ENCODE measurements at places on chromosomes 6 and 20.

GRCh38 chr6:52230685-52231084 lies 13.6 kb downstream of the IL17F start:
- no peak for DNase-seq

- DNase-seq: no peak
Observed at GRCh38 chr6:135195522-135195921, 14.4 kb downstream of the MYB start.

GRCh38 chr20:57439432-57439831 lies 48.2 kb downstream of the RBM38 start:
- DNase-seq: no peak

DNA sequence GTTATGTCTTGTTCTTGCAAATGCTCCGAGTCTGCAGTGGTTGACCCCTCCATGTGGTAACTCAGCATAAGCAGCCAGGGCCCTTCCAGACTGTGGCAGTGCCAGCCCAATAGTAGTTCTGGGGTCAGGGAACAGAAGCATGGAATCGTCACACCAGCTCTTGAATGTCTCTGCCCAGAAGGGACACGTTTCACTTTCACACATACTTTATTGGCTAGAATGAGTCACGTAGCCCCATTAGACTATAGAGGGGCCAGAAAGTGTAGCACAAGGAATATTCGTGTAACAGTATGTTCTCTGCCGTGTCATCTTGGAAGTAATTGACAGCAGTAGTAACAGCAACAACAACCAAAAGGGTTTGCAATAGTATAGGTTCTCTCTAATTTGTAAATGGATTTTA lies 254.7 kb downstream of the FARS2 start:
- DNase-seq: no peak

GRCh38 chr20:46056970-46057855 lies 28.2 kb downstream of the SLC12A5 start:
- DNase-seq: no peak

GRCh38 chr6:162615016-162615705 lies 112.4 kb downstream of the PRKN start:
- no peak for DNase-seq

DNA sequence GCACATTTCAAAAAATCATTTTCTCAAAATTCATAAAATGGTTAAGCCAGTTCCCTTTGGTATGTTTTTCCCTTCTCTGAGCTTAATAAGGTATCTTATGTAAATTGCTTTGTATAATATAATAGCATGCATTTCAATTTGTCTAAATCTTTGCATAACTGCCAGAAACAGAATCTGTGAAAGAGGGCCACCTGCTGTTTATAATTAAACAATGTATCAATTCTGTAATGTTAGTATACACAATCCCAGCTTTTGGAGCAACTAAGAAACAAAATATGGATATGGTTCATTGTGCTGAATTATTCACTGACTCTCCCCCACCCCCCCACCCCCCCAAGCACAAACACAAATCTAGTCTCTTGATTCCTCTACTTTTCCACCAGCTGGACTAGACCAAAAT lies 54.8 kb downstream of the GPX5 start:
- DNase-seq: no peak

GRCh38 chr20:46364670-46365486 lies 41.5 kb downstream of the ELMO2 start:
- no peak for DNase-seq

DNA sequence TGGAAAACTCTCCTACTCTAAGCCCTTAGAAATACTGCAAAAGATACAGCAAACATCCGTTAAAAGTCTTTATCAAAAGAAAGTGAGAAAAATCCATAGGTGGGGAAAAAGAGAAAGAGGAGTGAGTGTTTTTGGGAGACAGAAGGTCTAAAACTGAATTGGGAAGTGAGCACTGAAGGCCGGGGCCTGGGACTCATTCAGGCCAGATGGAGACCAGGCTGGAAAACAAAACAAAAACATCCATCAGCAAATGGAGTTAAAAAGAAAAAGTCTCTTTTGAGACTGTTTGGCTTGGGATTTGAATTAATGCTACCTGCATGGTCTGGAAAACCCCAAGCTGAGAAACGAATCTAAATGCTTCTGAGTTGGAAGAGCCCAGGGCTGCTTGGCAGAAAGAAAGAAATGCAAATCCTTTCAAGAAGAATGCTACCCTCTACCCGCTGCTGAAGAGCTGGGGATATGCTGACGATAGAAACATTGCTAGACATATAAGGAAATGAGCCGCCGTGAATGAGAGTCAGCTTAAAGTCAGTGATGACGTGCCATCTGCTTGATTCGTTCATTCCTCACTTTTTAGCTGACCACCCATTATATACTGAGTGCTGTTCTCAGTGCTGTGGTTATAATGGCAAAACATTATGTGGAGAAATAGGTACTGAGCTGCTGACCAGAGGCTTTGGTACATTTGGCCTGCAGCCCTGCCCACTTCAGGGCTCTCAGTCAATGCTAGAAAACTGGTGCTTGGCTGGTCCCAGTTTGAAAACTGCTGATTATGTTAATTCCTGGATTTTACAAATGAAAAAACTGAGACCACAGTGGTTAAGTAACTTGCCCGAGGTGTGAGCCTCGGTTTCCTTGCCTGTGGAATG lies 28.0 kb upstream of the TULP4 start:
- DNase-seq: no peak

DNA sequence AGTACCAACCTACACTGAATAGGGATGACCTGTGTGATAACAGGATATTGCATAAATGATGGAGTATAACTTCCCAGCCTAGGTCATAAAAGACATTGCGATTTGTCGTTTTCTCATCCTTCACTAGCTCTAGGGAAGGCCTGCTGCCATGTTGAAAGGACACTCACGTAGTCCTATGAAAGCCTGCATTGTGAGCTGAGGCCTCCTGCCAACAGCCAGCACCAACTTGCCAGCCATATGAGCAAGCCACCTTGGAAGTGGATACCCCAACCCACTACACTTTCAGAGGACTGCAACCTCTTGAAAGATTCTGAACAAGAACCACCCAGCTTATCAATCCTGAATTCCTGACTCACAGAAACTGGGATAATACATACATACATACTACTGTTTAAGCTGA lies 3.5 kb upstream of the PANK2 start:
- no peak for DNase-seq

- no peak for DNase-seq
Observed at GRCh38 chr6:116405138-116405537, 34.4 kb downstream of the DSE start.

- no peak for DNase-seq
Observed at GRCh38 chr20:58138395-58138794, 90.1 kb downstream of the ANKRD60 start.

DNA sequence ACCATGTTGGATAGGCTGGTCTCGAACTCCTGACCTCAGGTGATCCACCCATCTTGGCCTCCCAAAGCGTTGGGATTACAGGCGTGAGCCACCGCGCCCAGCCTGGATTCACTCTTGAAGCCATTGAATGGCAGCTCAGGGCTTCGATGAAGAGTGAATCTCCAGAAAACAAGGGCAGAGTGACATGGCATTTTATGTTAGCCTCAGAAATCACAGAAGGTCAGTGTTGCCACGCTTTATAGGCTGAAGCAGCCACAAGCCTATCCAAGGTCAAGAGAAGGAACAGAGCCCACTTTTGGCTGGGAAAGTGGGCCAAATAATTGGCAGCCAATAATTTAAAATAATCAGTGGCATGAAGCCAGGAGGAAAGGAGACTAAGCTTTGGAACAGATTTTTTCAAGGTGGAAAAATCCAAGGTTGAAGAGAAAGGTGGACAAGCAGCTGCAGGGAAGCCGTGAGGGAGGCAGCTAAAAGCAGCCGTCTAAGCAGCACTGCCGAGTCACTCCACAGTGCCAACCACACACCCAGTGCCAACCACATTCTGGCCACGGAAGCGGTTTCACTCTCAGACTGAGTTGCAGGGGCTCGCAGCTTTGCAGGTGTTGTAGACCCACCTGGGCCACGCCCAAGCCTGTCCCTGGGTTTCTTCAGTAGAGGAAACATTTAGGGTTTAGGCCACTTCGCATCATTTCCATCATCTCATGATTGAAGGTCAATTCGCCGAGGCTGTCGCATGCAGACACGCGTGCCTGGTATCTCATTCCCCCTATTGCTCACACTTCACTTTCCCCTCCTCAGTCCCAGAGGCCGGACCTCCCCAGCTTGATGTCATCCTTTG lies 17.4 kb upstream of the AVP start:
- no peak for DNase-seq

GRCh38 chr20:45041464-45042337 lies 59.2 kb downstream of the KCNS1 start:
- DNase-seq: peak; percentile 63

GRCh38 chr20:62603907-62604785 lies 38.2 kb upstream of the SLCO4A1 start:
- DNase-seq: no peak

- no peak for DNase-seq
Observed at GRCh38 chr6:2634139-2634964, 116.4 kb downstream of the MYLK4 start.

DNA sequence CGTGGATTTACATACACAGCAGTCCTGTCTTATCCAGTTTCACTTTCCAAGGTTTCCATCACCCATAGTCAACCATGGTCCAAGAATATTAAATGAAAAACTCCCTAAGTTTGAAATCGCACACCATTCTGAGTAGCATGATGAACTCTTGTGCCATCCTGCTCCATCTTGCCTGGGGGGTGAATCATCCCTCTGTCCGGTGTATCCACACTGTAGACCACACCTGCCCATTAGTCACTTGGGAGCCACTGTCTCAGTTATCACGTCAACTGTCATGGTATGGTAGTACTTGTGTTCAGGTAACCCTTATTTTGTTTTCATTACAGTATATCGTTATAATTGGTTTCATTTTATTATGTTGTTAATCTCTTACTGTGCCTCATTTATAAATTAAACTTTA lies 38.5 kb downstream of the PTGIS start:
- no peak for DNase-seq

DNA sequence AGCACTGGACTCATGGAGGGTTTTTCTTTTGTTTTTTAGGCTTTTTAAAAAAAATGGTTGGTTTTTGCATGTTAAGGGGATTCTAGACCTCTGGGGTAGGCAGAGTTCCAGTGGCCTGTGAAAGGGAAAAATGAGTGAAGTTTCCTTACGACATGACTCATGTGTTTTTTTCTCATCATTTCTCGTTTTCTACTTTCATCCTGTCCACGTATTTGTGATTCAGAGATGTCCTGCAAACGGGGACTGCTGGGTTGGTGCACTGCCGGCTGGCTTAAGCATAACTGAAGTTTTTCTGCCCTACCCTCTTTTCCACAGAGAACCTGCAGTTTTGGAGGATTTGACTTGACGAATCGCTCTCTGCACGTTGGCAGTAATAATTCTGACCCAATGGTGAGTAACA lies 182.3 kb downstream of the SASH1 start:
- no peak for DNase-seq

GRCh38 chr20:35732644-35732982 lies 9.4 kb downstream of the RBM39 start:
- no peak for DNase-seq

GRCh38 chr6:116015983-116016382 lies 44.7 kb downstream of the FRK start:
- DNase-seq: no peak

DNA sequence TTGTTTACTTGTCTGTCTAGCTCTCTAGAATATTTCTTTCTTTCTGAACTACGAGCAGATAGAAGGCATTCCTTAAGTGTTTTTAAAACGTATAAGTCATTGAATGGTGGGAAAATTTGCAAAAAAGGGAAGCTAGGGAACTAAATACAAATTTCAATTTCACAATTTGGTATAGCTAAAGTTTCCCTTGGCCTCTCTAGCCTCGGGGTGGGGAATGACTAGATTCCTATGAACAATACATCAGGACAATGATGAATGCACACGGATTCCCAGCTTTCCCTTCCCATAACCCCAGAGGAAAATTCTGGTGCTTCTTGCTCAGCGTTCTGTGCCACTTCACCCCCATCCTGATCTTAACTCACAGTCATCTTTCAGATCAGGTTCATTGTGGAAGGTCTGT lies 113.3 kb upstream of the ASF1A start:
- DNase-seq: no peak

GRCh38 chr6:118377711-118378414 lies 170.2 kb upstream of the PLN start:
- DNase-seq: no peak

DNA sequence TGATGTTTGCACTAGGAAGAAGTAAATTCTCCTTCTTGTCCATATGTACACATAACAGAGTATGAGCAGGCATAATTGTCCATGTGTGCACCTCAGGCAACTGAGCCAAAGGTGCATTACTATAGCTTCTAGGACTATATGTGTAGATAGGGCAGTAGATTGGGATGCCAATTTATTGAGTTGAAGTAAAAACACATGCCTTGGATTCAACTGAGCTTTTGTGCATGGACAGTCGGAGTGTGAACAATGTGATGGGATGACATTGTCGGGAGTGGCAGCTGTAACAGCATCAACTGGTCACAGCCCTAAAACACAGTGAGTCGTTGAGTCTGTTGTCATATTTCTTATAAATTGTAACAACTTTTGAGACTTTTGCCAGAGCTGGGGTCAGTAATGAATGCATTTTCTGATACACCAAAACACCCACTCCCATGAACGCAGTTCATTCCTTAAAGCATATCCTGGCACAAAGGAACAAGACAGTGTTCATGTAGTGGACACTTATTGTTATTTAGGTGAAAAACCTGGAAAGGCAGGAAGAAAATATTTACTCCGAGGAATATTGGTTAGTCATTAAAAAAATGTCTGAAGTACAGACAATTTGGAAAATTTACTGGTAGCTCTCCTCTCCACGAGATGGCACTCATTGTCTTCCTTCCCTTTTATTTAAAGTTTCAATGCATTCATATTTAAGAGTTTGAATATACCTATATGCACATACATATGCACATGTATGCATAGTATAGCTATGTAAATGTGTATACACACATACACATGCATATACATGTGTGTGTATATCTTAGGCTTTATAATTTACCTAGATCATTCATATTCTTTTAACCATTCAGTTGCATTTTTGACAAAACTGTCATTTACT lies 302.0 kb upstream of the STXBP5 start:
- no peak for DNase-seq

DNA sequence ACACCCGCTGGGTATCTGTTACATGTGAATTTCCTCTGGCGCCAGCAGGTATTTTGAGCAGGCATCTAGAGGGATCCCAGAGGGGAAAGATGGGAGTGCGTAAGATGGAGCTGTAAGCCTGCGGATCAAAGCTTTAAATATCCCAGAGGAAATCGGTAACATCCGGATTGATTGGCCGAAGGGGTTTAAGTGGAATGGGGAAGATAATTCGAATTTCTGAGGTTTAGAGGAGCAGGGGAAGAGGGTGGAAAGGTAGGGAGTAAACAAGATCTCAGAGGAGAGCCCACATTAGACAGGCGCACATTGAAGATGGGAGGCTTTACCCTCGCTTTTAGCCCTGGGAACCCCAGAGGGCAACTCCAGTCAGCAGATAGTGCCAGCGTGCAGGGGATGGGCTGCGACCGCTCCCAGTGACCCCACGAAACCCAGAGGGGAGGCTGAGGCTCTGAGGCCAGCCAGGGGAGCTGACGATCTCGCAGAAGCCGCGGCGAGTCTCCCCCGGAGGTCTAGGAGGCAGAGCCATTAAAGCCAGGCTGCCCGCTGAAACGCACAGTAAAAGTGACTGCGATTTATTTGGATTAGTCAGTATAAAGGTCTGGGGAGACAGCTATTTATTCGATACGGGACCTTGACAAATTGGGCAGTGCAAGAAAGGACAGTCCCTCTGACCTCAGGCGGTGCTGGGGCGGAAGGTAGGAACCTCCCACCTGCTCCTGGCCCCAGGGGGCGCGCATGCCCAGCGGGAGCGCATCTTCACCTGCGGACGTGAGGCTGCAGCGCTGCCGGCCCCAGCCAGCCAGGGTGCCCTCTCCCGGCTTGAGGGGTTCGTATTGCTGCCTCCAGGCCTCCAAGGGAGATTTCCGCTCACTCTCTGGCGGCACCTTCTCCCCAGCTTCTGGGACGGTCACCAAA lies 34.3 kb upstream of the TCF21 start:
- DNase-seq: no peak

- DNase-seq: no peak
Observed at GRCh38 chr6:47169785-47170616, 127.9 kb upstream of the ADGRF1 start.
